Hair follicular keratinocyte (primary cell): ENCODE measurements at places on chromosomes 11 and 22. TPM values are rescaled to one million over a fixed set of nuclear protein-coding genes. Genes with fewer than 3 reads are reported as not detected.

DGCR6 gene
- total RNA-seq, result 0.15 and 0.70 TPM in 2 replicates

C1QTNF4 gene
- 0.08 and 0.16 TPM in 2 replicates for total RNA-seq

NAALADL1 gene
- total RNA-seq, result 13.0 and 32.8 TPM in 2 replicates

MFRP gene
- not detected in 2 replicates for total RNA-seq

TLCD5 gene
- total RNA-seq, result 0.94 and 3.3 TPM in 2 replicates

TREH gene
- not detected in 2 replicates for total RNA-seq
